ENCODE measurements at places on chromosomes 4 and X.

GRCh38 chr4:135244056-135244455 lies 1042.5 kb upstream of the PABPC4L start:
- DNase-seq, result no peak

GRCh38 chr4:95551653-95552052 lies 2.9 kb upstream of the UNC5C start:
- DNase-seq, result no peak

- no peak for DNase-seq
Measured at GRCh38 chr4:16505267-16505666, 279.0 kb upstream of the TAPT1 start.

DNA sequence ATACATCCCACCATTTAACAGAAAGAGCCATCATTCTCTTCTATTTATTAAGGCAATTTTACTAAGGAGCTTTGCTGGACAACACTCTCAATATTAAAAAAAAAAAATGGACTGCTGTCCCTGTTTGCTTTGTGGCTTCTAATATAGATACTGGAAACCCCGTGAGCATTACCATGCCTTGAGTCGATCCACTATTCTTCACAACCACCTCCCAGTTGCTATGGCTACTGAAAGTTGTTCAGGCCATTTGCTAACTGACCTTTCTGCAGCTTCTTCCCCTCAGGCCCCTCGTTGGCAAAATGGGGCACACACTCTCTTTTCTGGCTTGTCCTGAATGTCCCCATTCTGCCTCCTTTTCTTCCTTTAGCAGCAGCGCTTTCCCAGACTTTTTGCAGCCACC lies 340.4 kb downstream of the NR3C2 start:
- DNase-seq, result no peak

DNA sequence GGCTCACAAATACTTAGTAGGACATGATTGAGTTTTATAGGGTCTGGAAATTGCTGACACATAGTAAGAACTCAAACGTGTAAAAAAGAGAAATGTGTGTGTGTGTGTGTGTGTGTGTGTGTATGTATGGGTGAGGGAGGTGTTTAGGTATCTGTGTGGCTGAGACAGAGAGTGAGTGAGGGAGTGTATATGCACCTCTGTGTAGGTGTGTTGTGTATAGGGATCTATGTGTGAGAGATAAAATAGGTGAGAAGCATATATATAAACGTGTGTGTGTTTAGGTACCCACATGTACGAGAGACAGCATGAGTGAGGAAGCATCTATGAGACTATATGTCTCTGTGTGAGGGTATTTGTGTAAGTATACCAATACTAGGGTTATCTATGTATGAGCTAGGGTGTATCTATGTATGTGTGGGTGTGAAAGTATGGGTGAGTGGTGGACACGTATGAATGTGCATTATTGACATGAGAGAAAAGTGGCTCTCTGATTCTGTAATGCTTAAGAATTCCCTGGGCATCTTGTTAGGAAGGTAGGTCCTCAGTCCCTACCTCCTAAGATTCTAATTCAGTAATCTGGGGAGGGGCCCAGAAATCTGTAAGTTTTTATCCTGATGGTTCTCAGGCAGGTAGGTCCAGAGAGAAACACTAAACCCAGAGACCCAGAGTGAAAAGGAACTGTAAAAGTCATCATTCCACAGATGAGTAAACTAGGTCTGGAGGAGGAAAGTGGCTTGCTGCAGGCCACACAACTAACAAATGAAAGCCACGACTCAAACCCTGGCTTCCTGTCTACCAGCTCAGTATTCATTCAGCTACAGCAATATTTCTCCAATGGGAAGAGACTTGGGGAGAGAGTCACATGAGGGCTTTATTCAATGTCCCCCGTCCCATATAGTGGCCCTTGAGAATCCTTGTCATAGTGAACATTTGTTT lies 237.0 kb downstream of the IDS start:
- no peak for DNase-seq

GRCh38 chr4:37601531-37601930 lies 84.6 kb downstream of the RELL1 start:
- DNase-seq, result no peak

- DNase-seq, result no peak
Measured at GRCh38 chr4:180640193-180640592, 1603.0 kb upstream of the TENM3 start.

GRCh38 chr4:25343671-25344070 lies 31.1 kb downstream of the ZCCHC4 start:
- DNase-seq, result no peak

DNA sequence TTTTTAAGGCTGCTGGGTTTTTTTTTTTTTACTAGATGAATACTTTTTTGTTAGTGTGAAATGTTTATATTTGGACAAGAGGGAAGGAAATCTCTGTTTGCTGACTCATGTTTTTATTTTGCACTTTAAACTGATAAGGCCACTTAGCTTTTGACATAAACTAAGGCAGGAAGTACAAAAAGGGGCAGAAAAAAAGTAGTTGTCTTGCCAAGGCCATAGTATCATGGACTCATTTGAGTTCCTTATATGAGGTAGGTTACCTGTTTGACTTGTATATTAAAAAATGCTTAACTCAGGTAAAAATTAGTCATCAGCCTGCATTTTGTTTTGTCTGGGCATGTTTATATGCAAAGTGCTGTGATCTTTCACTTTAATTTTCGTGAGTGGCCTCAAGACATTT lies 26.0 kb downstream of the SMAD1 start:
- DNase-seq, result no peak

DNA sequence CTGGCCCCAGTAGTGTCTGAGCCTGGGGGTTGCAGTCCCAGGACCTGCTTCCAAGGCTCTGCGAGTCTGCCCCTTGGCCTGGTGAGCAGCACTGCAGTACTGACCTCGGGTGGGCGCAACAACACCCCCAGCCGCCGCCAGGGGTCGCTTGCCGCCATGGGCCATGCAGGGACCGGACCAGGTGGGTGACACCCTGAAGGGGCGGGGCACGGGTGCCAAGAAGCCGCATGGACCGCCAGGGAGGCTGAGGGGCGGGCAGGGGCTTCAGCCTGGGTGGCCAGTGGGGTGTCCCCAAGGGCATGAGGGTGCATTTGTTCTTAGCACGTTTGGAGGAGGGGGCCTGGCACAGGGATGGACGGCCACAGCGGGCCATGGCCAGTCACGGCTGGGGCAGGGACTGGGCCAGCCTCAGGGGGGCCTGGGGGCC lies 25.0 kb downstream of the TACC3 start:
- peak; percentile 59 for DNase-seq

DNA sequence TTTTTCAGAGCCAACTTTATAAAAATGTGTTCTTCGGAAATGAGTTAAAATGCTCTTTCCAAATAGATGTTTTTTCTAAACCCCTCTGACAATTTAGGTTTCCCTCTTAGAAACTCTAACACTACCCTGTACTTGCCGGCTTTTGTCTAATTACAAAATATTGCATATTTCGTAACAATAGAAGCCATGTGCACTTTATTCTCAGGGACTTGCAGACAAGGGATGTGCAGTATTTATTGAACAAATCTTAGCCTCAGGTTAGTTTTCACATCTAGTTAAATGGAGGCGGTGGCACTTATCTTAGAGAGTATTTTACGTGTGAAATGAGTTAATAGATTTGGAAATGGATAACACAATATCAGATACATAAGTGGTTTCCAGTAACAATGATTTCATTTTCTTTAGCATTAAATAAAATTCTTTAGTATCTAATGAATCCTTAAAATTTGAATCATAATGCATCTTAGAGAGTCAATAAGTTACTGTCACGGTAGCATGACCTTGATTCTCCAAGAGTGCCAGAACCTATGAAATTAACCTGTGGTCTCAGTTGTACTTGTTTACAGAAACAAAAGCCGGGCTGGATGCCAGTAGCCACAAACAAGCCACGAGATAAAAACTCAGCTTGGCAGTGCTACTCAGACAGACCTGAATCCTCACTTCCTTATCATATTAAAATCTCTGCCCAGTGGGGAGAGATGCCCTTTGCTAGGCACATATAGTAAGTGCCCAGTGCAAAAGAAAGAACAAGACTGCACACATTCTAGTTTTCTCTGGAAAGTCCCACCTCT lies 772 bp upstream of the PABPC4L start:
- no peak for DNase-seq

DNA sequence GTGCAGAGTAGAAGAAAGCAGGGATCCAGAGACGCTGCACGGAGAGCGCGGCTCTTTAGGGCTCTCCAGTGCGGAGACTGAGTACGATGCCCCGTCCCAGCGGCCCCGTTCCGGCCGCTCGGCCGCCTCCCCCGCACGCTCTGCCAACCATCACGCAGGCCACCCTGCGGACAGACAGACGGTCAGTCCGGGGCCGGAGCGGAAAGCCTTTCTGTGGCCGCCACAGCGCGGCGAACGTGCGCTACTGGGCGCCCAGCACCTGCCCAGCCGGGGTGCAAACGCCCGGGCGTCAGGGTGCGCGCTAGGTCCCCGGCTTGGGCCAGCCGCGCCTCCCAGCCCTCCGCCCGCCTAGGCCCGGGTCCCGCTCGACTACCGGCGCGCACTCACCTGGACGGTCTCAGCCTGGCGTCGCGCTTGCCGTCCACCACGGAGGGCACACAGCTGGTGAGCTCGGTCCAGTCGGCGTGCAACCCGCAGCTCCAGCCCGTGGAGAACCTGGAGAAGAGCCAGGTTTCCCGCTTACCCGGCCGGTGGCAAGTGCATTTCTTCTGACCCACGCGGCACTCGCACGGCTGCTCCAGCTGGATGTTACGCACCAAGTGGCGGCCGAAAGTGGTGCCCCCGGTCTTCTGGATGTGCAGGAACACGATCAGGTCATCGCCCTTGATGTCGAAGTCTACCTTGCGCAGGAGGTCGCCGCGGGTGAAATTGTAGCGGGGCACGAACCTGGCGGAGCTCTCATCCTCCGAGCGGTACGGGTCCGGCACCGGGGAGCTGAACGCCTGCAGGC lies 1.8 kb downstream of the HS6ST2 start:
- no peak for DNase-seq

GRCh38 chr4:32830160-32830559 lies 2110.0 kb downstream of the PCDH7 start:
- no peak for DNase-seq

GRCh38 chr4:172726001-172726423 lies 442.6 kb upstream of the GALNT7 start:
- no peak for DNase-seq

DNA sequence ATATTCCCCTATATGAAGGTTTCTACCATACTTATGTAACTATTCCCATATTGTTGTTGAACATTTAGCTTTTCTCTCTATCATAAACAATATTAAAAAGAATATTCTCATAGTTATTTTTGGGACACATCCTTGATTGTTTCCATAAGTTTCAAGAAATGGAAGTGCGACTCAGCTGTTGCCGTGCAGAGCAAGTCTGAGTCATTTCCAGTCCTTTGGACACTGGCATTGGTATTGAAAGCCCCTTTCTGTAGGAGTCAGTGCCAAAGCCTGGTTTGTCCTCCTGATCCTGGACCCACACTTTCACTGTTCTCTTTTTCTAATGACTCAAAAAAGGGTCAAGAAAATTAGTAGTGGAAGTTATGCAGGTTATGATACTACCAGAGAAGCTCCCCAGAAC lies 108.3 kb upstream of the DIAPH2 start:
- no peak for DNase-seq

- no peak for DNase-seq
Measured at GRCh38 chr4:90071289-90072235, 55.6 kb upstream of the CCSER1 start.

GRCh38 chr4:102641793-102642192 lies 119.0 kb downstream of the MANBA start:
- DNase-seq, result no peak

DNA sequence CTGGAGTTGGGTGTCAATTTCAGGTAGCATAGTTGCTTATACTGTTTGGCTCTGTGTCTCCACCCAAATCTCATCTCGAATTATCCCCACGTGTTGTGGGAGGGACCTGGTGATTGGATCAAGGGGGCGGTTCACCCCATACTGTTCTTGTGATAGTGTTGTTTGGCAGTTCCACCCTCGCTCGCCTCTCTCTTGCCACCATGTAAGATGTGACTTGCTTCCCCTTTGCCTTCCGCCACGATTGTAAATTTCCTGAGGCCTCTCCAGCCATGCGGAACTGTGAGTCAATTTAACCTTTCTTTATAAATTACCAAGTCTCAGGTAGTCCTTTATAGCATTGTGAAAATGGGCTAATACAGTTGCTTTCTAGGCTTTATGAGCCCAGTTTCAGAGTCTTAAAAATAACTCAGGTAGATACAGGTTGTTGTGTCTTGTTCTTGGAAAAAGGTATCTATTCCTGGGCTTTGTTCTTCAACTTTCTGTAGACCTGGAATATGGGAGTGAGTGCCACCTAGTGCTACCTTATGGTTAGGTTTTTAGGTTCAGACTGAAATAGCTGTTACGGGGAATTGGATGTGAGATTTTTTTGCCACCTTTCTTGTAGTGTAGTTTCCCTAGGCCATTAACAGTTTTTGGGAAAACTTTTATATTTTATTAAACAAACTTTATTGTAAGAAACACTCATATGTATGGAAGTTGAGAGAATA lies 15.6 kb downstream of the PGK1 start:
- DNase-seq, result no peak

- no peak for DNase-seq
Measured at GRCh38 chr4:140719686-140720085, 36.5 kb downstream of the TBC1D9 start.

DNA sequence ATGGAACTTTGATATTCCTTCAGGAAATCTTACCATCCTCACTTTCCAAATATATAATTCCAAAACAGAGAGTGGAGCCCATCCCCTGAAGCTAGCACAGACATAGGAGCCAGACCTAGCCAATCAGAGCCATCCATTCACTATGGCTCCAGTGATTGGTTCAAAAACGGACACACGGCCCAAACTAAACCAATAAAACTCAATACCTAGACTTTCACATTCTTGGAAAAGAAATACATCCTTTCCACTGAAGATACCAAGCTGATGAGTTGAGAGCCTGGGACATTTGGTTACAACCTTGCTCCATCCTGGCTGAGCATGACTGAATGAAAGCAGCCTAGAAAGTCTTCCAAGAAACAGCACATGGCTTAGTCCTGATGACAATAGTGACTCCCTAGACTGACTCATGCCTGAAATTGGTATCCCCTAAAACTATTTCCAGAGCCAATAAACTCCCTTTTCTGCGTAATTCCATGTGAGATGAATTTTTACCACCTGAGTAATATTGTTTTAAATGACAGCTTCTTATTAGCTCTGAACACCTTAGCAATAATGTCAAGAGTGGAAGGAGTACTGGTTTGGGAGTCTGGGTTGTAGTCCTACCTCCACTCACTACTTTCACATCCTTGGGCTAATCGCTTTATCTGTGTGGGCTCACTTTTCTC lies 189.6 kb upstream of the LNX1 start:
- DNase-seq, result no peak

DNA sequence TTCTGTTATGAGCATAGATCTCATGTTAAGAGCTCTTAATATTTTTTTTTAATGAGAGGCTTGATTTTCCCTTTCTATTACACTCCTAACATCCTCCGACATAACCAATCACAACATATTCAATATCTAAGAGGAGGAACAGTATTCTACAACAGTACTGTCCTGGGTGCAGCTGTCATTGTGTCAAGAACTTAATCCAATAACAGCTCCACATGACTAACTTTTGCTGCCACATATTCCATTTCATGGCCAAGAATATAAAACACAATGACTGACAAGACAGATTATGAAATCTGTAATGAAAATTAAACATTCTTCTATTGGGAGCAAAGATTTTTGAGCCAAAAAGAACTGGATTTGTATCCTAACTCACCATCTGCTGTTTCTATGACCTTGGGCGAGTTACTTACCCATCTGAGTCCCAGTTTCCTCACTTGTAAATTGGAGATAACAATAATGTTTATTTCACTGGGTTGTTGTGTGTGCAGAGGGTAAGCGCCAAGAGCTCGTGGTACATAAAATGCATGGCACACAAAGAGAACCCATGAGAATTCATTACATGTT lies 405.6 kb downstream of the SPRY1 start:
- no peak for DNase-seq
